ENCODE measurements at places on chromosomes 6 and 20. TPM values are rescaled to one million over a fixed set of nuclear protein-coding genes. Genes with fewer than 3 reads are reported as not detected.

DNA sequence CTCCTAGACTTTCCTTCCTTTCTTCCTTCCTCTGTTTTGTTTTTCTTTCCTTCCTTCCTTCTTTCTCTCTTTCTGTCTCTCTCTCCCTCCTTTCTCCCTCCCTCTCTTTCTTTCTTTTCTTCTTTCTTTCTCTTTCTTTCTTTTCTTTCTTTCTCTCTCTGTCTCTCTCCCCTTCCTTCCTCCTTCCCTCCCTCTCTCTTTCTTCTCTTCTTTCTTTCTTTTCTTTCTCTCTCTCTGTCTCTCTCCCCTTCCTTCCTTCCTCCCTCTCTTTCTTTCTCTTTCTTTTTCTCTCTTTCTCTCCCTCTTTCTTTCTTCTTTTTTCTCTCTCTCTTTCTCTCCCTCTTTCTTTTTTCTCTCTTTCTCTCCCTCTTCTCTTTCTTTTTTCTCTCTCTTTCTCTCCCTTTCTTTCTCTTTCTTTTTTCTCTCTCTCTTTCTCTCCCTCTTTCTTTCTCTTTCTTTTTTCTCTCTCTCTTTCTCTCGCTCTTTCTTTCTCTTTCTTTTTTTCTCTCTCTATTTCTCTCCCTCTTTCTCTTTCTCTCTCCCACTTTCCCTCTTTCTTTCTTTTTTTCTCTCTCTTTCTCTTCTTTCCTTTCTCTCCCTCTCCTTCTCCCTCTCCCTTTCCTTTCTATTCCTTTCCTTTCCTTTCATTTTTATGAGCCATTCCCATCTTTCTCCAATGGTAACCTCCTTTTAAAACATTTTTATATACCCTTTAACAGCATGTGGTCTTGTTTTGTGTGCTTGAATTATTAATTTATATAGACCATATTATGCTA, 2.3 kb downstream of the TINAG start:
- DNase-seq: no peak

DNA sequence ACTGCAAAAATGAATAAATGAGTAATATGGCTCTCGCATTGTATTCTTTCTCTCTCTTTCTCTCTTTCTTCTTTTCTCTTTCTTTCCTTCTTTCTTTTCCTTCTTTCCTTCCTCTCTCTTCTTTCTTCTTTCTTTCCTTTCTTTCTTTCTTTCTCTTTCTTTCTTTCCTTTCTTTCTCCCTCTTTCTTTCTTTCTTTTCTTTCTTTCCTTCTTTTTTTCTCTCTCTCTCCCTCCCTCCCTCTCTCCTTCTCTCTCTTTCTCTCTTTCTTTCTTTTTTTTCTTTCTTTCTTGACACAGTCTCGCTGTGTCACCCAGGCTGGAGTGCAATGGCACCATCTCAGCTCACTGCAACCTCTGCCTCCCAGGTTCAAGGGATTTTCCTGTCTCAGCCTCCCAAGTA, 20.3 kb upstream of the ELOVL5 start:
- DNase-seq: no peak

- no peak for DNase-seq
Observed at GRCh38 chr6:149608381-149608982, 40.0 kb downstream of the KATNA1 start.

DNA sequence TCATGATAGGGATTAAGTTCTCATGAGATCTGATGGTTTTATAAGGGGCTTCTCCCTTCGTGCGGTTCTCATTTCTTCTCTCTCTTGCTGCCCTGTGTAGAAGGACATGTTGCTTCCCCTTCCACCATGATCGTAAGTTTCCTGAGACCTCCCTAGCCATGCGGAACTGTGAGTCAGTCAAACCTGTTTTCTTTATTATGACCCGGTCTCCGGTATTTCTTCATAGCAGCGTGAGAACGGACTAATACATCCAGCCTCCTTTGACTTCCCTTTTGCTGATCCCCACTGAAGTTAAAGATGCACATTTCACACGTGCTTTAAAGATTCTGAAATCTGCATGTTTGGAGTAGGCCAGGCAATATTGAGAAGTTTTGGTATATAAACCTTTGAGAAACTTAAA, 543.1 kb downstream of the PRKN start:
- DNase-seq: no peak

DNA sequence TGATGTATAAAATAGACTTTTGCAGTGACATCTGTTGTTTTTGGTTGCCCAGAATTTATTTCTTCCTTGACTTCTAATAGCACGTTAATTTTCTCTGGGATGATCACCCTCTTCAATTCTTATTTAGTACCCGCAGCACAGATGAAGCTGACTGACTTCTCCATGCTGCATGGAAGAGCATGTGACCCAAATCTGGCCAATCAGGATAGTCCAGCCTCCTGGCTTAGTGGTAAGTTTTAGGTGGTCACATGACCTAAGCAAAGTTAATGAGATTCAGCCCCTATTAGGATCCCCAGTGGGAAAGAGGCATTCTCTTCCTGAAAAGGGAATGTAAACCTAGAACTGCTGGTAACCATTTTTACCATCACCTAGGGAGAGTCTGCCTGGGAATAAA, 13.8 kb upstream of the SIRT5 start:
- no peak for DNase-seq

- DNase-seq: no peak
Observed at GRCh38 chr20:62104791-62105345, 17.4 kb upstream of the LSM14B start.

- no peak for DNase-seq
Observed at GRCh38 chr6:45990162-45990561, 25.5 kb downstream of the CLIC5 start.

GRCh38 chr6:167664678-167665660, 161.7 kb upstream of the AFDN start:
- DNase-seq: no peak

- no peak for DNase-seq
Observed at GRCh38 chr6:119727504-119728219, 378.1 kb upstream of the MAN1A1 start.

SMOC2 gene
- not detected for total RNA-seq

BPI gene
- total RNA-seq: not detected

ADNP gene
- 28.1 TPM for total RNA-seq

ZC2HC1B gene
- total RNA-seq: not detected

Measured in NCI-H460 (cell line).